ENCODE measurements at places on chromosomes 12 and 14. TPM values are rescaled to one million over a fixed set of nuclear protein-coding genes. Genes with fewer than 3 reads are reported as not detected.

DNA sequence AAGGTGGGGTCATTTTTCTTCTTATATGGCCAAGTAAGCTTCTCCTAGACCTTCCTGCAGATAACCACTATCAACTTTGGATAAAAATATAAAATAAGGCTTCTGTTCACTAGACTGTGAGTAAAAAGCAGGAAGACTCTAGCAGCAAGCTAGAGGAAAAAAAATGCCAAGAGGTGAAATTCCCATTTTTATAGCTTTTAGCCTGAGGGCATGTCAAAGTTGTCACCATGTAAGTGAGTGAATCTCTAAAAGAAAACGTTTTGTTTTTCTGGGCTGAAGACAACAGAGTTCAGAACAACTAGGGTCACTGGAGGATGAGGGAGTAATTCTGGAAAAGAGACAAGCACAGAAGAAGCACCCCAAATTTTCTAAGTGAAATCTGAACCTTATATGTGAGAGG is 143.9 kb upstream of the DIO3 start:
- DNase-seq: no peak

FOXG1 gene
- total RNA-seq: not detected

GLIPR1L1 gene
- total RNA-seq: not detected

DNA sequence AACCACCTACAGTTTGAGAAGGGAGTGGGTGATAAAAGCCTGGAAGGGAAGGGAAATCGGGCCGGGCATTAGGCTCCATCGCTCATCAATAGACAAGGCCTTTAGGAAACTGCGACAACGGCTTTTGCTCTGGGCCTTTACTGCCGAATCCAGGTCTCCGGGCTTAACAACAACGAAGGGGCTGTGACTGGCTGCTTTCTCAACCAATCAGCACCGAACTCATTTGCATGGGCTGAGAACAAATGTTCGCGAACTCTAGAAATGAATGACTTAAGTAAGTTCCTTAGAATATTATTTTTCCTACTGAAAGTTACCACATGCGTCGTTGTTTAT is 261 bp upstream of the RNU7-1 start:
- DNase-seq: peak; percentile 81

GRCh38 chr12:88451205-88451604 is 129.1 kb downstream of the KITLG start:
- DNase-seq: no peak

PIK3C2G gene
- total RNA-seq: not detected

Measured in Panc1 (cell line).